ENCODE measurements at places on chromosomes 12 and 14.

GRCh38 chr12:62164036-62164435 lies 96.2 kb upstream of the USP15 start:
- no peak for DNase-seq

- DNase-seq = no peak
Observed at GRCh38 chr12:69042970-69043369, 110.0 kb upstream of the CPM start.

DNA sequence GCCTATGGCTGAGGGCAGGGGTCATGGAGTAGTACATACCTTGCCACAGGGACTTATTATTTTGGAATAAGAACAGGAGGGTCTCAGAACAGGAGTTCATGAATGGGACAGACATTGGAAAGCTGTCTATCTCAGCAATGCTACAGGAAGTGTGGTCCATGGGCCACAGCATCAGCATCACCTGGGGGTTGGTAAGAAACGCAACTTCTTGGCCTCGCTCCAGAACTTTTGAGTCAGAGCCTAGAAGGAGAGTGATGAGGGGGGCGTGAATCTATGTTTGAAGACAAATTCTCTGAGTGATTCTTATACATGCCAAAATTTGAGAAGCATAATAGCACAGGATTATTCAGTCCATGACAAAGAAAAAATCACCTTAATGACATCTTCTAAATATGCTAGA lies 156.6 kb downstream of the RPAP3 start:
- DNase-seq = no peak

DNA sequence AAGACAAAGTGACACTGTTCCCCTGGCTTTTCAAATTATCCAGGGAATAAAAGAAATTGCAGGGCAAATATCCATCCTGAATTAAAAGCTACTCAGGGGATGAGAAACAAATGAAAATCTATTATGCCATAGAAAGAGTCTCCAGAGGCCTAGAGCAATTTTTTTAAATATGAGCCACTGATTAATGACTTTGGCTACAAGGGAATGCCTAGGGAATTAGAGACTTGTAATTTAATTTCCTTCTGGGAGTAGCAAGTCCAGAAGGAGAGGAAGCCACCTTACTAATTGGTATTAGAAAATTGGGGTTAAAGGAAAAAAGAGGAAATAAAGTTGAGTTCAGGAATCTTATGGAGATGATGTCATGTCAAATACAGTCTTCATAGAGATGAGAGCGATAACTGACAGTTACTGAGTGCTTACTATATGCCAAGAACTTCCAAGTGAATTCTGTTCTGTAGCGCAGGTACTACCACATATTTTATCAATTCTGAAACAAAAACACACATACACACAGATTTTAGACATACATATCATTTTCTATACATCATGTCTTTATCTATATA lies 304.4 kb downstream of the DUSP6 start:
- no peak for DNase-seq

GRCh38 chr12:89345830-89346740 lies 6.2 kb downstream of the DUSP6 start:
- peak; percentile 95 for DNase-seq

GRCh38 chr12:108265505-108265904 lies 73.6 kb downstream of the CMKLR1 start:
- no peak for DNase-seq

DNA sequence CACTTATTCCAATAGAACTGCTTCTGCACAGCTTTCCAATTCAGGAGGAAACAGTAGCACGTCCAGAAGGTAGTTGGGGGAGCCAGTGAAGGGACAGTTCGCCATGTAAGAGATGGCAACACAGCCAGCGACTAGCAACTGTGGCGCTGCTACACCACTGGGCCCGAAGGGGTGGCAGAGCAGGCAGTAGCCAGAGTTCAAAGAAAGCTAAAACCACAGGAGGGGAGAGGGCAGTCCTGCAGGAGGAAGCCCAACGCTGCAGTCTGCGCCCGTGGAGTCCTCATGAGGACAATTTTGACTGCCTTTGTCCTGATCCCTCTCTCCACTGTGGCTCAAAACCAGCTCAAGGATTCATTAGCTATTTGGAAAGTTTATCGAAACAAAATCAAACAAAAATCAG lies 591.2 kb downstream of the VRK1 start:
- DNase-seq = no peak

- DNase-seq = no peak
Observed at GRCh38 chr12:52585946-52586345, 12.3 kb upstream of the KRT74 start.

- DNase-seq = no peak
Observed at GRCh38 chr12:56634242-56634836, 4.2 kb upstream of the BAZ2A start.

DNA sequence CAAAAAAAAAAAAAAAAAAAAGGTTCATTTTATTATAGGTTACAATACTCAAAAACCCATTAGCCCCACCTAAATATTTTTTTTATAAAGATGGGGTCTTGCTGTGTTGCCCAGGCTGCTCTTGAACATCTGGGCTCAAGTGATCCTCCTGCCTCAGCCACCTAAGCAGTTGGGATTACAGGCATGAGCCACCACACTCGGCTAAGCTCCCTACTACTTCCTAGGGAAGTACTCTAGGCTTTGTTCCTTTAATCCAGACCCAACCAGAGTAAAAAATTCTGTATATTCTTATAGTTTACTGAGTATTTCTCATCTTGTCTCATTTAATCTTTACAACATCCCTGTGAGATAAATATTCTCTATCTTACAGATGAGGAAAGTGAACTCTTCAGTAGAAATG lies 50.7 kb downstream of the RBMS2 start:
- no peak for DNase-seq

GRCh38 chr14:96616161-96616721 lies 114.1 kb downstream of the PAPOLA start:
- no peak for DNase-seq

DNA sequence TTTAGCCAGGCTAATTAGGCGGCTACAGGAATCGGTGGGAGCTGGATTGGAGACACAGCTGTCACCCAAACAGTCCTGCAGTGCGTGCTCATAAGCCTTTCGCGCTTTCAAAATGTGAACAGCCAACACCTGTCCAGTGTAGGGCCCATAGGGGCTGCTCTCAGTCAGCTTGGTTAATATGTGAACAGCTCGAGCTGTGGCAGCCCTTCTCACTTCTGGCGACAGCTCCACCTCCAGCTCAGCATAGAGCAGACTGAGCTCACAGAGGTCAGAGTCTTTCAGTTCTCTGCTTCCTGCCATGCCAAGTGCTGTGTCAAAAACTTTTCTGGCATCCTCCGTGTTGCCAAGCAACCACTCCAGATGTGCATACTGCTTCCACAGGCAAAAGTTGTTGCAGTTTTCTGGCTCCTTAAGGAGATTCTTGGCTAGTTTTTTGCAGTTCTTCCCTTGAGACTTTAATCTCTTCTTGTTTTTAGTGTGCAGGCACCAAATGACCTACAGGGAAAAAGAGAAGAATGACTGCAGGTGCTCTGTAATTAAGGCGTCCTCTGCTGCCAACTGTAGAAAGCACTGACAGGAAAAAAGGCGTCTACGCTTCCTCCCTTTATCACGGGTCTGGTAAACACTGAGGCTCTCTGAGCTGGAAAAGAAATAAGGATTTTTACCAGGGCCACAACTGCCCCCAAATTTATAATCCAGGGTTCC lies 32.5 kb downstream of the PSMC1 start:
- DNase-seq = no peak

DNA sequence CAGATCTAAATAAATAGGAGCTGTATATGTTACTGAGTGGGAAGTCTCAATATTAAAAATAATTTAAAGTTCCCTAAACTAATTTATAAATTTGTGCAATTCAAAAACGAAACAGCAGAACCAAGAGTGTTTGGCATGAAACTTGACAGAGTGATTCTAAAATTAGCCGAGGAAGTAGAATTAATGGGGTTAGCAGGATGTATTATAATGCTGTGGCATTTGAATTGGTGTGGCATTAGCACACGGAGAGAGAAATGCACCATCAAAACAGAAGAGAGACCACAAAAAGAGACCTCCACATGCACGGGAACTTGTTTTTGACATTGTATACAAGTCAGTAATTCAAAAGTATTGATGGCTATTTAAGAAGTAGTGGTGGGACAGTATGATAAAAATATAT lies 366.0 kb upstream of the RGS6 start:
- no peak for DNase-seq

GRCh38 chr12:95218150-95219133 lies 835 bp downstream of the VEZT start:
- peak; percentile 44 for DNase-seq

- DNase-seq = no peak
Observed at GRCh38 chr14:62800577-62800976, 244.7 kb downstream of the KCNH5 start.

Data from inflammatory macrophage treated with lipopolysaccharide for 1 hour (primary cell).